Immature natural killer cell (primary cell): ENCODE measurements at places on chromosomes 16 and 17. TPM values are rescaled to one million over a fixed set of nuclear protein-coding genes. Genes with fewer than 3 reads are reported as not detected.

DNA sequence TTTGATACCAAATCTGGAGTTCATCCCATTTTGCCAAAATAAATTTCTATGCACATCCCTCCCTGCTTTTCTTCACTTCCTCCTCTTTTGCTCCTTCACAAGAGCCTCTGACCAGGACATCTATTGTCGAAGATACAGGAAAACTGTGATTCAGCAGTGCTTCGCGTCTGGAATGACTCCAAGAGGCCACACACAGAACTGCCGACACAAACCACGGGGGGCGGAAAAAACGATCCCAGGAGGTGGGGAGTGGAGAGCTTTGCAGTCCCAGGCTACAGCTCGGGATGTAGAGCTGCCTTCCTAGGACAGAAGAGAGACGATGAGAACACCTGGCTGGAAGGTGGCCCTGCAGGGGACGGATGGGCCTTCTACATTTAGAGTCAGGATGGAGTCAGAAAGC, 102.8 kb downstream of the XYLT1 start:
- no peak for DNase-seq

- DNase-seq = no peak
These were observed 9.9 kb upstream of the SPPL2C start for GRCh38 chr17:45834471-45835396.

GRCh38 chr17:6502871-6503509, 53.4 kb downstream of the PITPNM3 start:
- DNase-seq = no peak

DNA sequence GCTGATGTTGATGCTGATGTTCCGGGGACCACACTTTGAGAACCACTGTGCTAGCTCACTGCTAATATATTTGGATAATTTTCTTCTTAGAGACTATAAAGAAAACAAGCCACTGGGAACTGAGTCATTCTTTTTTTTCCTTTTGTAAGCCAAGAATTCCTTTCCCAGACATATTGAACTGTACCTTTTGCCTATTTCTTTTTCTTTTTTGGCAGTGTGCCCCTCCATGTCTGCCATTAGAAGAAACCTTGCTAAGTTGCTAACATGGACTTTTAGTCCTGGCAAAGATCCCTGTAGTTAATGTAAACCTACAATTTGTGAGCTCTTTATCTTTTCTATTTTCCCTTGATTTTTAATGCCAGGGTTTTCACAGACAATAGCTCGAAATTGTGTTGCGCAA, 17.3 kb upstream of the ERCC4 start:
- DNase-seq = no peak

GRCh38 chr16:30760001-30760559, 1.8 kb downstream of the CFAP119 start:
- no peak for DNase-seq

Gene TMIGD1
- not detected for polyA plus RNA-seq

Gene MPP3
- polyA plus RNA-seq = not detected

Gene MYH2
- polyA plus RNA-seq = not detected
